Occipital lobe (tissue), 3 donors: ENCODE measurements at places on chromosomes 11 and 22. TPM values are rescaled to one million over a fixed set of nuclear protein-coding genes. Genes with fewer than 3 reads are reported as not detected.

DNA sequence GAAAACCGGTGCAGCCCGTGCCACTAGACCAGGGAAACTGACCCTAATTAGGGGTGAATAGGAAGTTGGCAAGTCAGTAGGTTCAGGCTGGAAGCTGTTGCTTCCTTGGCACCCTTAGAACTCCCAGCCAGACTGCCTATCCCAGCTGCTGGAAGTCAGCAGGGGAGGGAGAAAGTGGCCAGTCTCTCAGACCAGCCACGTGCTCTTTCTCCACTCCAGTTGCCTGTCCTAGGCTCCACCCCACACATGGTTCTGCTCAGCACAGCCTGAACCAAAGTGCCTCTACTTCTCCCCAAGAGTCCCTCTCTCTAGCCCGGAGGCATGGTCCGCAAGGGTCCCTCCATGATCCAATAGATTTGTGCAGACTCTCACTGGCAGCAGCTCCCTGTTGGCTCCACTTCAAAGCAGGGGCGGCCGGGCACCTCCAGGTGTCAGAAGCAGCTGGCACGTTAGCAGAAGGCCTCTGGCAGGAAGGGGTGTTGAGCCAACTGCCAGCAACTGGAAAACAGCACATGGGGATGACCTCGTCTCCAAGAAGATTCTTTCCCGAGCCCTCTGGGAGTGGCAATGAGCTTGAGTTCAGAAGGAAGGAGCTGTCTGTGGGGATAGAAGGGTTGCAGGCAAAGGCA, 27.7 kb downstream of the ARFGAP2 start:
- no peak for DNase-seq

- no peak for DNase-seq
These were observed 1.6 kb upstream of the PLAAT4 start for GRCh38 chr11:63534895-63535461.

DNA sequence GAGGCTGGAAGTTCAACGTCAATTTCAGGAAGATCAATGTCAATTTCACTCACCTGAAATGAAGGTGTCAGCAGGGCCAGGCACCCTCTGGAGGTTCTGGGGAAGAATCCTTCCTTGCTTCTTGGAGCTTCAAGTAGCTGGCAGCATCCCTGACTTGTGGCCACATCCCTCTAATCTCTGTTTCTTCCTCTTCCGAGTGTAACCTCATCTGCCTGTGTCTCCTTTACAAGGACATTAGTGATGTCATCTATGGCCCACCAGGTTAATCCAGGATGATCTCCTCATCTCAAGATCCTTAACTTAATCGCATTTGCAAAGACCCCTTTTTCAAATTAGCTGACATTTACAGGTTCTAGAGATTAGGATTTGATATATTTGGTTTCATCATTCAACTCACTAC, 240.8 kb upstream of the MTNR1B start:
- no peak for DNase-seq

- DNase-seq, result no peak
These were observed 13.6 kb downstream of the CD3E start for GRCh38 chr11:118318124-118318523.

RIN1 gene
- 0.47 TPM for total RNA-seq

CDC45 gene
- 1.4 TPM for total RNA-seq

TIGD3 gene
- 4.5 TPM for total RNA-seq

VSIG2 gene
- total RNA-seq, result not detected
